ENCODE measurements at places on chromosomes 6 and 20. TPM values are rescaled to one million over a fixed set of nuclear protein-coding genes. Genes with fewer than 3 reads are reported as not detected.

DNA sequence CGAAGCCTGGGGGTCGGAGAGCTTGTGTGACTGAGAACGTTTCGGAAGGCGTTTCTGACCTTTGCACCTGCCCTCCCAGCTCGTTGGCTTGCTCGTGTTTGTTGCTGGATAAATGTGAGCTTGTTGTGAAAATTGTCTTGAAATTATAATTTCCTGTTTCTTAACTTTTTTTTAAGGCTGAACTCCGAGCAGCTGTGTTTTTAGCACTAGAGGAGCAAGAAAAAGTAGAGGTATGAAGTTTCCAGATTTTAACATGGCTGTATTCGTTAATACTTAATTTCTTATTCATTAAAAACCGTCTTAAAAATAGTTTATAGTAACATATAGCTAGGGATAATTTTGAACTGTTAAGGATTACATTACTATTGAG, 672 bp downstream of the CEP43 start:
- DNase-seq: no peak

DNA sequence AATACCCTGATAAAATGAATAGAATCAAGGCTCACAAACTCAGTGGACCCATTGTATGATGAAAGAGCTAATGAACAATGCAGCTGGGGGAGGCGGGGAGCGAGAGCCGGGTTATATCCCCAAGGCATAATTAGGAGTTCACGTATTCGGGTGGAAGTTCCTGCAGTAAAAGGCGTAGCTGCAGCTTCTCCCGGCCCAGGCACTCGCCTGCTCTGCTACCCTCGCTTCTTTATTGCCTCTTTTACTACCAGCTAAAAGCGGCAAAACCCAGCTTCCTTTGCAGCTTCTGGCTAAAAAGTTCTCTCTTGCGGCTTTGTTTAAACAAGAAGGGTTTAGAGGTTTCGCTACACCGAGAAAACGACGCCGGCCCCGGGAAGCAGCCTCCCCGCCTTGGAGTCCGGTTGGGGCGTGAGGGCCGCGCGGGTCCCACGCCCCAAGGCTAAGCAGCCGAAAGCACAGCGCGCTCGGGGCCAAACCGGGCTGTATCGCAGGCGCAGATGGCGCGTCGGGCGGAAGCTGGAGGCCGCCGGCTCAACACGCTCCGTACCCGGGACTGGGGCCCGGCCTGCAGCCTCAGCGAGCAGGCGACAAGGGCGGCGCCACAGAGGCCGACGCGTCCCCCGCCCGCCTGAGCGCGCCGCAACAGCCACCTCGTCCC, 1.6 kb downstream of the ZBTB2 start:
- DNase-seq: peak; percentile 62

- DNase-seq: no peak
These were observed 6.8 kb upstream of the KIAA1755 start for GRCh38 chr20:38267296-38267695.

DNA sequence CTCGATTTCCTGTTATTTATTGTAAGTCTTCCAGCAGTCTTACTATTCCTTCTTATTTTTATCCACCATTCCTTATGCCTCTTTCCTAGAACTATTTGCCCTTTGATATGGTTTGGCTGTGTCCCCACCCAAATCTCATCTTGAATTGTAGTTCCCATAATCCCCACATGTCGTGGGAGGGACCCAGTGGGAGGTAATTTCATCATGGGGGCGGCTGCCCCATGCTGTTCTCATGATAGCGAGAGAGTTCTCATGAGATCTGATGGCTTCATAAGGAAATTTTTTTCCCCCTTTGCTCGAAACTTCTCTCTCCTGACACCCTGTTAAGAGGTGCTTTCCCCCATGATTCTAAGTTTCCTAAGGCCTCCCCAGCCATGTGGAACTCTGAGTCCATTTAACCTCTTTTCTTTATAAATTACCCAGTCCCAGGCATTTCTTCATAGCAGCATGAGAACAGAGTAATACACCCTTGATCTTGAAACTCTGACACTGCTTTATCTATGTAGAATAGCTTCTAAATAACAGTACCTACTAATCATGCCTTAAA, 48.8 kb downstream of the PLN start:
- no peak for DNase-seq

- DNase-seq: peak; percentile 66
These were observed 651 bp upstream of the TAPBP start for GRCh38 chr6:33314515-33314942.

- no peak for DNase-seq
These were observed 30.3 kb downstream of the ELOVL5 start for GRCh38 chr6:53318429-53318828.

- DNase-seq: no peak
These were observed 62.7 kb downstream of the FOXC1 start for GRCh38 chr6:1672379-1672778.

DNA sequence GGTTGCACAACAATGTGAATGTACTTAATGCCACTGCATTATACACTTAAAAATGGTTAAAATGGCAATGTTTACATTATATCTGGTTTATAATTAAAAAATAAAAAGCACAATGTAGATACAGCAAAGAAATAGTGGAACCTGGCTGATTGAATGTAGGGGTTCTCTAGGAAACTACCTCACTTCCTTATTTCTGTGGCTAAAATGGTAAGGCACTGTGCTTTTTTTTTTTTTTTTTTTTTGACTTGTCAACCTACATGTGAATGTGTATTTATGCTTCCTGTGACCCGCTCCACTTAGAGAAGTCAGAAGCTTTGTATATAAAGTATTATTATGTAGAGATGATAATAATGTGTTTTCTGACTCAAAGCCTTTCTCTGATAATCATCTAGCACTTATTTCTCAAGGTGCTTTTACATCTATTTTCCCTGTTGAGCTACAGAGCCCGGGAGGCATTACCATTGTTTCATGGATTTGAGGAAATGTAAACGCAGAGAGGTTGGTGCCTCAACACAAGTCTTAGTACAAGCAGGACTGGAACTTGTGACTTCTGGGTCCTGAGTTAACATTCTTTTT, 55.0 kb downstream of the SOX4 start:
- no peak for DNase-seq

- DNase-seq: no peak
These were observed 38.3 kb upstream of the SMLR1 start for GRCh38 chr6:130788954-130789353.

GRCh38 chr6:38137608-38138265, 318.2 kb downstream of the ZFAND3 start:
- DNase-seq: no peak

- peak; percentile 22 for DNase-seq
These were observed 144.8 kb downstream of the DTNBP1 start for GRCh38 chr6:15518057-15518456.

- no peak for DNase-seq
These were observed 3.7 kb upstream of the BEND3 start for GRCh38 chr6:107118976-107119375.

- no peak for DNase-seq
These were observed 41.2 kb upstream of the POLR1H start for GRCh38 chr6:30019819-30020218.

DNA sequence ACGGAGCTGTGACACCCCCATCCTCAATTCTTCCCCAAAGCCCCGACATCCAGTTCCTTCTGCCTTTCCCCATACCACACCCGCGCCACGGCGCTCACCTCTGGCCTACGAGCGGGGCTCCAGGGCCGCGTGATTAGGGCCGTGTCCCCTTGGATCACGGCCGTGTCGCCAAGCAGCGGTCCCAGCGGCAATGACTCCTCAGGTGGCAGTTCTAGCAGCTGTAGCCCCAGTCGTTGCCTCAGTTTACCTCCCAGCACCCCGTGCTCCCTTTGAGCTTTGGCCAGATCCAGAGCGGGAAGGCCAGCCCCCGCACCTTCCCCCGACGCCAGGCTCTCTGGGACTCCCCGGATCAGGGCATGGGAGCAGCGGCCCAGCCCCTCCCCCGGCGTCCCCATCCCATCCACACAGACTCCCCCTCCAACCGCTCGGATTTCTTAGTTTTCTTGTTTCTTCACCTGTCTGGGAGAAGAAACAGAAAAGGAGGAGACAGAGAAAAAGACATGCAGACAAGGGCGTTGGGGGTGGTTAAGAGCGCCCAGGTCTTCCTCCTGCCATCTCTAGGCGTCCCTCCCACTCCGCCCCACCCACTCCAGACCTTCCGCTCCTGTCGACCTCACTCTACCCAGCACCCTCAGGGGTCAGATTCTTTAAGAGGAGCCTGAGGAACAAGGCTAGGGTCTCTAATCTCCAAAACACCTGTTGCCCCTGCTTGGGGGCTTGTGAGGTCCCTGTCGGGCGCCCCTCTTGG, at the start of gene DDAH2:
DDAH2 (minus strand) TSS at position 533 of the 748 bp plus-strand sequence; CDS start at position 395, 138 bp downstream.
- DNase-seq: no peak

DNA sequence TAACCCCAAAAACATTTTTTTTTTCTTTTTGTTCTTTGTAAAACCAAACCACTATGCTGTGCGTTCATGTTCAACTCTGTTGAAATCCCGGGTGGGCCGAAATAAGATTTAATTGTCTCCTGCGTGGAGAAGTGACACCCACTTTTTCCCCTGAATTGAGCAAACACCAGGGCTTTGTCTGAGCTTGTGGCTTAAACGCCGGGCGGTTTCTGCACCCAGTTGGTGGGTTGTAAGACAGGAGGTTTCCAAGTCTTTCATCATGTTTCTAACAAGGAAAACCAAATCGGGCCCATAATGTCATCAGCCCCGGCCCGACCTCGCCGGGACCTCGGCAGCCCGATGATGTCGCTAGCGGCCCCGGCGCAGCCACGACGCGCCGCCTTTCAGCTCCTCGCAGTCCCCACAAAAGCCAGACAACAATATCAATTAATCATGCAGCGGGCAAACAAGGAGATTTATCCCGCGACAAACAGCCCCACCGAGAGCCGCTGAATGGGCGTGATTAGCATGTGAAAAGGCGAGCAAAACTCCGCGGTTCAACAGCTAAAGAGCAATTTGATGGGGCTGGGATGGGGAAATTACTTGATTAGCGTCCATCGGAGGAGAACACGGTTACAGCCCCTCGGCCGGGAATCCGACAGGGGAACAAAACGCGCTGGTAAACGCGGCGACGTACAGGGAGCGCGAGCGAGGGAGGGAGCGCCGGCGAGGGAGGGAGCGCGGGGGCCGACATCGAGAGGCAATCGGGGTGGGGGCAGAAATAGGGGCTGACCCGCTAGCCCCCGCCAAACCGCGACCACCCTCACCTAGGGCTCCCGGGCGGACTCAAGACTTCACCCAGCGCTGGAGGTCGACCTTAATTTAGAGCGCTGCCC, 5.3 kb downstream of the LINC00237 start:
- DNase-seq: no peak

DNA sequence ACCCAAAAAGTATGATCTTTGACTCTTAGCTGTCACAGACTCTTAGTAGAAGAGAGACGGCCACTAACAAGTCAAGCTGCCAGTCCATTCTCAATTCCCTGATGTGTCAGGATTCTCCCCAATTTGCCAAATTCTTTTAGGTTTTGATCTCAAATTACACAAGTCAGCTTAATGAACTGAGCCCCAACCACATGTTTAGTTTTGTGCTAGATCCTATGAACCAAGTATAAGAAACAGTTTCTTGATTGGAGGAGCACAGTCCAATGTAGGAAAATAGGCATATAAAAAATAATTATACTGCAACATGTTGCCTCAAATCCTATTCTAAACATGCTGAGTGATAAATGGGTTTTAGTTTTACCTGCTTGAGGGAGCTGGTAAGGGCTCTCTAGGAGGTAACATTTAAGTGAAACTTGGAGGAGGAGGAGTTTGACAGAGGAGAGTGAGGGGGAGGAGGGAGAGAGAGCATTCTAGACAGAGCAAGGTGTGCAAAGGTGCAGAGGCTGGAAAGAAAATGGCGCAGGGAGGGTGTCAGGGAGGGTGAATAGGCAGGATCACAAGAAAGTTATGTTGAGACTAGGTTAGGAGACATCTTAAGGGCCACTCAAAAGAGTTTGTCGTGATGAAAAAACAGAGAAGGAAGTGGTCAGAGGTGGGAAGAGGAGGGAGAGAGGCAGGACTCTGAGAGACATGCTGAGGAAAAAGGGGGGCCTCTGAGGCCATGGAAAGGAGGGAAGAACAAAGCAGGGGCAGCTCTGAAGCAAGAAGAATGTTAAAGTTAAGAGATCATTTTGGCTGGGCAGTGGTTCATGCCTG, 22.8 kb upstream of the FAM83C start:
- DNase-seq: no peak

DNA sequence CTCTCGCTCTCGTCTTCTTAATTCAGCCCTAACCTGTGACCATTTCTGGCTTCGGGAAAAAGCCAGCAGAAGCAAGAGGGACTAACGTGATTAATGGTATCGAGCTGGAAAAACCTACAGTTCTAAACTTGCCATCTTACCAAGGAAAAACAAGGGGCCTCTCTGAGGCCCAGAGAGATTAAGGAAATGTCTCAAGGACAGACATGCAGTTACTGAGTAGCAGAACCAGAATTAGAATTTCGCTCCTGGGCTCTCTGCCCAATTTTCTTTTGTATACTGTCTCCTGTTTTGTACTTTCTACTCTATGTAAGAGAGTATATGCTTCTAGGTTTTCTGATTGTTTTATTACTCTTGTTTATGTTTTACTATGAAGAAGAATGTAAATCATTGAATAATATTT, 67.8 kb upstream of the LTV1 start:
- DNase-seq: no peak

DNA sequence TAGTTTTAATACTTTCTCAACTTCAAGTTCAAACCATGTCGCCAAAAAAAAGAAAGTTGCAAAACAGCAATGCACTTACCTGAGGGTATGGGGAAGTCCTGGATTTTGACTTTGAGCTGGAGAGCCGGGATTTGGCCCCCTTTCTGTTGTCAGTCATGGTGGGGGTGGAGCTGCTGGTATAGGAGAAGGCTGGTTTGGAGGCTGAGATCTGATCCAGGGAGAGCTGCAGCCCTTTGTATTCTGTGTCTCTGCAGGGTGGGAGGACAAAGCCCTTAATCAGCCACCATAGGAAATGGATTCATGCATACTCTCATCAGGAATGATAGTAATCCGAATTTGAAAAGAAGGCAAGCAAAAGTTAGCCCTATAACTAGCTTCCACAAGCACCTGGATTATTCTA, 44.0 kb downstream of the SIM1 start:
- DNase-seq: no peak

DNA sequence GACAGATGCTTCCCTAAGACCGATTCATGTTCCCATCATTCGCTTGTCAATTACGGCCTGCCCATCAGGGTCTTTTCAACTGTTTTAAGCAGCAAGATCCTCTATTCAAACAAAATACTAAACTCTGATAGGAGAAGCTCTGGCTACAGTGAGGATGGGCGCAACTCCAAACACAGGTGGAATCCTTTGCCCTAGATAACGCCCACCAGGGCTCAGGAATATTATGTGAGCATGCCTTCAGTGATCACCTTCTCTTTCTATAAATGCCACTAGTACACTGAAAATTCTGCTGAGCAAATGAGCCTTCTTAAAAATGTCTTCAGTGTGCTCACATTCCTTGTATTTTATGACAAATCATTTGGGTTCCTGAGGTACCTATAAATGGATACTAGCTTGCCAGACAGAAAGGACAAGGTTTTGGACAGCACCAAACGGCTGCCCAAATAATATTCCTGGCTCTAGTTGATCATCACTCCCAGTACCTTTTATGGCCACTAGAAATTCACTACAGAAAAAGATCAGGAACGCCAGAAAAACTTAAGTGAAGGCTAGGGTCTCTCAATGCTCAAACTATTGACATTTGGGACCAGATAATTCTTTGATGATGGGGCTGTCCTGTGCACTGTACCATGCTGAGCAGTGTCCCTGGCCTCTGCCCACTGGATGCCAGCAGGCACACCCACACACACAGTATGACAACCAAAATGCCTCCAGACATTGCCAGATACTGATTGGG, 13.1 kb downstream of the ZNF217 start:
- DNase-seq: no peak

The TRIM40 gene
- not detected for total RNA-seq

The PROKR2 gene
- total RNA-seq: 40.4 TPM

The BHLHE23 gene
- not detected for total RNA-seq

The PGC gene
- not detected for total RNA-seq

The GPLD1 gene
- 12.6 TPM for total RNA-seq

The PACSIN1 gene
- 2.8 TPM for total RNA-seq
